Activated naive CD4-positive, alpha-beta T cell (primary cell): ENCODE measurements at places on chromosomes 7 and 10.

GRCh38 chr7:17871815-17872533 lies 68.3 kb downstream of the SNX13 start:
- no peak for DNase-seq

- no peak for DNase-seq
These were observed 53.6 kb upstream of the FAM133B start for GRCh38 chr7:92643821-92644220.

DNA sequence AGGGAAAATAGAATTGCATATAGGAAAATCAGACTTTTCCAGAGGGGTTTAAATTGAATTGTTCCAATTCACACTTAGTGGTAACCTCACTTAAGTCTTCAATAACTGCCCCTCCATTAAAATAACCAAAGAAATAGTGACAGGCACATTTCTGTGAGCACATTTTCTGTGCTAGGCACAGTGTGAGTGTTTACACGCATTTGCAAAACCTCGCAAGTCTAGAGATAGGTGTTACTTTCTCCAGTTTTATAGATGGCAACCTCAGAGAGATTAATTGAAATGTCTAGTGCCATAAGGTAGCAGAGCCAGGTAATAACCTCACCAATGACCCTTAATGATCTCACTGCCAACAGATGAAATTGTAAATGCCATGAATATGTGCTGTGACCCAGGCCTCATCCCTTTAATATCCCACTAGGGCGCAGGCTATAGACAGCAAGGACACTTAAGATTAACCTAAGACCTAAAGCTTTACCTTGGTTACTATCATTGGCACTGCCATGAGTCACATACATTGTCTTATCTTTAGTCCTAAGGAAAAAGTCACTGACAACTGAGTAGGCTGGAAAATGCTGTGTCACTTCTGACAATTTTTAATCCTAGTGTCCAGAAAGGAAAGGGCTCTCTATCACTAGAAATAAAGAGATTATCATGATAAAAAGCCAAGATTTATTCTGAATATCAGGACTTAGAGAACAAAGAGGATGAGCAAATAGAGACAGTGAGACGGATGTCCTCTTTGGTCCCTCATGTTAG lies 187.8 kb downstream of the PPP1R17 start:
- DNase-seq: no peak

- no peak for DNase-seq
These were observed 270.7 kb downstream of the PRPF18 start for GRCh38 chr10:13857451-13857850.

GRCh38 chr10:14550471-14550981 lies 219.8 kb upstream of the FRMD4A start:
- DNase-seq: no peak

- DNase-seq: no peak
These were observed 53.8 kb upstream of the PFKFB3 start for GRCh38 chr10:6148908-6149307.

- DNase-seq: no peak
These were observed 5.8 kb downstream of the C7orf57 start for GRCh38 chr7:48040944-48041652.

- DNase-seq: no peak
These were observed 290.5 kb downstream of the GFRA1 start for GRCh38 chr10:115982526-115982925.

GRCh38 chr10:83142074-83142563 lies 997.2 kb upstream of the GHITM start:
- DNase-seq: no peak

- peak; percentile 12 for DNase-seq
These were observed 40.5 kb upstream of the SLF2 start for GRCh38 chr10:100872034-100872791.

- DNase-seq: no peak
These were observed 315.3 kb downstream of the CXCL12 start for GRCh38 chr10:44069573-44069972.

- no peak for DNase-seq
These were observed 71.5 kb downstream of the CYTH3 start for GRCh38 chr7:6200971-6201370.

GRCh38 chr7:151342811-151343210 lies 1.2 kb downstream of the NUB1 start:
- DNase-seq: no peak

- DNase-seq: no peak
These were observed 103.1 kb downstream of the FAS start for GRCh38 chr10:89093728-89094127.

GRCh38 chr7:126792521-126792920 lies 460.2 kb downstream of the GRM8 start:
- no peak for DNase-seq

GRCh38 chr10:24851629-24852028 lies 100.8 kb downstream of the PRTFDC1 start:
- DNase-seq: no peak

- no peak for DNase-seq
These were observed 420.5 kb upstream of the CNTNAP2 start for GRCh38 chr7:145696071-145696470.

DNA sequence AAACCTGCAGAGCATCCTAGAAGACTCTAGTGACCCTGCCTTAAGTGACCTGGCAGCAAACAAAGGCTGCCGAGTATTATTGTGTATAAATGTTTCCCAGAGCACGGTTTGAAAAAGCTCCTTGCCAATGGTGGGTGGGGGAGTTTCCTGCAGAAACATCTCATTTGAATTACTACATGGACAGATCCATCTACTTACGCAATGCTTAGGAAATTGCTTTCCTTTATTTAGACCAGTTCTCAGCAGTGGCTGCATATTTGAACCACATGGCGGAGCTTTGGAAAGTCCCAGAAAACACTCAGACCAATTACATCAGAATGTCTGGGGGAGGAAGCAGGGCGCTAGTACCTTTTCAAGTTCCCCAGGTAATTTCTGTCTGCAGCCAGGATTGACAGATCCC lies 560.9 kb downstream of the SDK1 start:
- DNase-seq: no peak

- peak; percentile 59 for DNase-seq
These were observed 3.0 kb downstream of the IKZF1 start for GRCh38 chr7:50307368-50308032.

- DNase-seq: no peak
These were observed 238.9 kb downstream of the FOXP2 start for GRCh38 chr7:114653364-114654088.

- no peak for DNase-seq
These were observed 7.6 kb downstream of the CYP26A1 start for GRCh38 chr10:93081318-93081717.

- no peak for DNase-seq
These were observed 112.5 kb downstream of the KMT2E start for GRCh38 chr7:105126436-105126975.

DNA sequence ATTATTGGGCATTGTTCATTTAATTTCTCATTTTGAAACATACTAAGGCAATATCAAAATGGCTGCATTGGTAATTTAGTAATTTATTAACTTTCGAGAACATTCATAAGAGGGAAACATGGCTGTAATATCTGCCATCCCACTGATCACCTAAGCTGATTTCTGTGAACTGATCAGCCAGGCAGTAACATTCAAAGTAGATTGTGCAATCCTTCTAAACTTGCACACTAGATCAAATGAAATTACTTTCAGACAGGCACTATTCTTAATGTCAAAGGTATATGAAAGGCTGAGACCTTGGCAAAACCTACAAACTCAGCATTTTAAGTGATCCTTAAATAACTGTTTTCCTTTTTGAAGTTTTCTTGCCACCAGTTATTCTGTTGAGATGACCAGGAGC lies 290.7 kb downstream of the CACNA2D1 start:
- DNase-seq: no peak

- no peak for DNase-seq
These were observed 297.9 kb downstream of the DGKB start for GRCh38 chr7:14604606-14605005.

DNA sequence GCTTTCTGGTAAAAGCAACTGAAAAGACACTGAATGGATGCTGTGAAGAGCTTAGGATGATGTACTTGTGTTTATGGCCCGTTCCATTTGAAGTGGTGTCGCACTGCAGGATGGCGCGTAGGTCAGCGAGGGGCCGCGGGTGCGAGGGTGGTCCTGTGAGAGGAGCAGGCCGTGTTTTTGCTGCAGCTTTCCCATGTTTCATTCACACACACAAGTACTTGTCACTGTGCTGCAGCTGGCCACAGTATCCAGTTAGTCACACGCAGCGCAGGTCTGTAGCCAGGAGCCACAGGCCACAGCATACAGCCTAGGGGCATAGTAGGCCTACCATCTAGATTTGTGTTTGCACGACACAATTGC lies 23.2 kb downstream of the WIPI2 start:
- no peak for DNase-seq

GRCh38 chr10:35456784-35457183 lies 120.5 kb downstream of the CCNY start:
- DNase-seq: no peak

DNA sequence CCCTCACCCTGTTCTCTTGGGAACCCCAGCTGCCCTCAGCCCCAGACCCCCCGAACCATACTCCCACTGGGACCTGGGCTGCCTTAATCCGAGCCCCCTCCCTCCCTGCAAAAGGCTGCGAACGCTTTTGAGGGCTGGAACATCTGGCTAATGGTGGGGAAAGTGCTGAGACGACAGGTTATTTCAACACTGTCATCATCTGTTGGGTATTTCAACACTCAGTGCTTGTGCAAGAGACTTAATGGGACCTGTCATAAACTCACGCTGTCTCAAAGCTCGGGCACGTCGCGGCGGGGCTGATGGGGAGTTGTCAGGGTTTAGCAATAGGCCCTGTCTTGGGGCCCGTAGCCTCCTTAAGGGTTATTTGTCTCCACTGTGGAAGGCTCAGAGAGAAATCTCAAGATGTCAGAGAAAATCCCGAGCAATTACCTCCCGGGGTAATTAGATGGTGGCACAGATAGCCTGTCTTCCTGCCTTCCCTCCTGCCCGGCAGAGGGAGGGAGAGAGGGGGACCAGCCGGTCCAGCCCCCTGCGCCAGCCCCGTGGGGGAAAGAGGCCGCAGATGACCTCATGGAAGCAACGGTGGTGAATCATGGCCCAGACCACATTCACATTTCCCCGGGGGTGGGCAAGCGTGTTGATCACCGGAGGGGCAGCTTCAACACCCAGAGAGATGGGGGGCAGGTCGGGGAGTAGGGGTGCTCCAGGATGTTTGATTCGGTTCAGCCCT lies 88.7 kb upstream of the MYL10 start:
- no peak for DNase-seq

GRCh38 chr7:20409961-20410360 lies 79.3 kb downstream of the ITGB8 start:
- DNase-seq: no peak

DNA sequence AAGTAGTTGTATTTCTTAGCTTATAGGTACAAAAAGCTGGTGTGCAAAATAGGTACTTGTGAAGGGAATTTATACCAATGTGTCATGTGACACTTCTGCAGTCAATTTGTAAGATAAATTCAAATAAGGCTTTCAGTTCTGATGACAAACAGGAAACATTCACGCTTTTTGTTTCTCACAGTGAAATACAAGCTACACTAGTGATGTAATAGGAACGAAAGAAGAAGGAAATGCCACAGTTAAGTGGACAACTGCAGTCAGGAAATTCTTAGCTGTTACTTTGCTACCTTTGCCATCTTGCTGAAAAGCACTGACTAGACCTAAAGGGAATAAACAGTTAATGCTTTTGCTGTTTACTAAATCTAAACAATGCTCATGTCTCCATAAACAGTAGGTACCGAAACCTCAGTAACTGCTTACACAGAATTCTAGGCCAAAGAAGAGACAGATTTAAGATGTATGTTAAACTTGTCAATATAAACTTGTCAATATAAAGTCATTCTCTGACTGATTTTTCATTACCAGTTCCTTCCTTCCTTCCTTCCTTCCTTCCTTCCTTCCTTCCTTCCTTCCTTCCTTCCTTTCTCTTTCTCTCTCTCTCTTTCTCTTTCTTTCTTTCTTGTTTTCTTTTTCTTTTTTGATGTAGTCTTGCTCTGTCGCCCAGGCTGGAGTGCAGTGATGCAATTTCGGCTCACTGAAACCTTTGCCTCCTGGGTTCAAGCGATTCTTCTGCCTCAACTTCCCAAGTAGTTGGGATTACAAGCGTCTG lies 10.1 kb downstream of the OTUD1 start:
- DNase-seq: no peak

DNA sequence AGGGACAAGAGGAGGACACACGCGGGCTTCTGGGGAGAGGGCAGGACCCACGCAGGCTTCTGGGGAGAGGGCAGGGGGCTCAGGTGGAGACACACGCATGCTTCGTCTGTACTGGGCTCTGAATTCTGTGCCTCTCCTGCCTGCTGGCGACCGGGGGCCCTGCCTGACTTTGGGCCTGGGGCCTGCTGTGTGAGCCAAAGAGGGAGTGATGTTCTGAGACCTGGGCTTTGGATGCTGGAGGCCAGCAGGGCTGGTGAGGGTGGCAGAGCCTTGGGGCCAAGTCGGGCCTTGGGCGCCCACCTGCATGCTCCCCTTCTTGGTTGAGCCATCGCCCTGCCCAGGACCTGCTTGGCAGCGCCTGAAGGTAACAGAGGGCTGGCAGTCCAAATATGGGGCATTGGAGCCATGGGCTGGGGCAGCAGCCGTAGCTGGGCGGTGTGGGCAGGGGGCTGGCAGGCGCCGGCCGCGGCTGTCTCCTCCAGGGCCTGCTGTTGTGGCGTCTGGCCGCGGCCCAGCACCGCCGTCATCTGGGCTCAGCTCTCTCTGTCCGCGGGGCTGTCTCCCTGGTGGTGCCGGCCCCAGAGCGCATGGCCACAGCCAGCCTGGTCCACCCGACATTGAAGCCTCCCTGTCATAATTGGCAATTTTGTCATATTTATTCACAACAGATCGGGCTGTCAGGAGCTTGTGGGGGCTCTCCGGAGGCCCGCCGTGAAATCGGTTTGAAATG lies 78.9 kb downstream of the UNCX start:
- DNase-seq: no peak

DNA sequence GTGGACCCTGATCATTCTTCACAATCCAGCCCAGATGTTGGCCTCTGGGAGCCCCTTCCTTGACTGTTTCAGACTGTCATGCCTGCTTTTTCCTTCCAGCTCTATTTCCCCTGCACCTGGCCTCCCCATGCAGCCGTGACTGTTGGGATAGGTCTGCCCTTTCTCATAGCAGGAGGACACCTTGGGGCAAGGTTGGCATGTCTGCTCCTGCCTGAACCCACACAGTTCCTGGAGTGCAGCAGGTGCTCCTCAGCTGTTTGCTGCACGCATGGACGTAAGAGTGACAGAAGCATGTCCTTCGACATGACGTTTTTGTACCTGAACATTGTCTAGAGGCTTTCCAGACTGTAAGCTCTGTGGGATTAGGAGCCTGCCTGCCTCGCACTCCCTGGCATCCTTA lies 24.0 kb downstream of the POR start:
- no peak for DNase-seq
